ENCODE measurements at places on chromosomes 2 and 18.

GRCh38 chr2:23900541-23901322 is 26.2 kb downstream of the ATAD2B start:
- DNase-seq, result no peak

GRCh38 chr18:26635466-26635865 is 87.1 kb upstream of the KCTD1 start:
- no peak for DNase-seq

GRCh38 chr2:15942711-15943345 is 2.5 kb downstream of the MYCN start:
- no peak for DNase-seq

DNA sequence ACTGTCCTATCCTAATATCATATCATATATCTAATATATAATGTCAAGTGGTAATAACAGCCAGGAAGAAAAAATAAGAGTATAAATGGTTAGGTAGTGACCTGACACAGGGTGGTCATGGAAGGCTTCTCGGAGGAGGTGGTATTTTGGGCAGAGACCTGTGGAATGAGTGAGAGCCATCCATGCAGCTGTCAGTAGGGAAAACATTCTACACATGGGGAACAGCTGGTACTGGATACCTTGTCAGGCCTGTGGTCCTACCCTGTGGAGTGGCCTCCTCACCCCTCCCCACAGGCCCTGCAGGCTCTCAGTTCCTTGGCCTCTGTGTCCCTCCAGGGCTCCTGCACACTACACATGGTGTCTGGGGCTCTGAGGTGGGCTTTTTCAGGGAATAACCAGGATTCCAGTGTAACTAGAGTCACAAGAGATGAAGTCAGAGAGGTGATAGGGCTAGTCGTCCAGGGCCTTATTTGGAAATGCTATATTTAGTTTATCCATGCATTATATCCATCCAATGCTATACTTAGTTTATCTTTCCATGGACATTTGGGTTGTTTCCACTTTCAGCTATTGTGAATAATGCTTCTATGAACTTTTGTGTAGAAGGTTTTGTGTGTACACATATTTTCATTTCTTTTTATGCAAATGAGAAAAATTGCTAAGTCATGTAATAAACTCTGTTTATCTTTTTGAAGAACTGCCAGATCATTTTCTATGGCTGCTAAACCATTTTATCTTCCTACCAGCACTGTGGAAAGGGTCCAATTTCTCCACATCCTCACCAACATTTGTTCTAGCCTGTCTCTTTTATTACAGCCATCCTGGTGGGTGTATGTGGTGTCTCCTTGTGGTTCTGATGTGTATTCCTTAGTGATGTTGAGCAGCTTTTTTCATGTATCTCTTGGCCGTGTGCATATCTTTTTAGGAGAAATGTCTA is 75.6 kb downstream of the TPGS2 start:
- no peak for DNase-seq

GRCh38 chr18:7383002-7383980 is 152.4 kb downstream of the LRRC30 start:
- DNase-seq, result no peak

DNA sequence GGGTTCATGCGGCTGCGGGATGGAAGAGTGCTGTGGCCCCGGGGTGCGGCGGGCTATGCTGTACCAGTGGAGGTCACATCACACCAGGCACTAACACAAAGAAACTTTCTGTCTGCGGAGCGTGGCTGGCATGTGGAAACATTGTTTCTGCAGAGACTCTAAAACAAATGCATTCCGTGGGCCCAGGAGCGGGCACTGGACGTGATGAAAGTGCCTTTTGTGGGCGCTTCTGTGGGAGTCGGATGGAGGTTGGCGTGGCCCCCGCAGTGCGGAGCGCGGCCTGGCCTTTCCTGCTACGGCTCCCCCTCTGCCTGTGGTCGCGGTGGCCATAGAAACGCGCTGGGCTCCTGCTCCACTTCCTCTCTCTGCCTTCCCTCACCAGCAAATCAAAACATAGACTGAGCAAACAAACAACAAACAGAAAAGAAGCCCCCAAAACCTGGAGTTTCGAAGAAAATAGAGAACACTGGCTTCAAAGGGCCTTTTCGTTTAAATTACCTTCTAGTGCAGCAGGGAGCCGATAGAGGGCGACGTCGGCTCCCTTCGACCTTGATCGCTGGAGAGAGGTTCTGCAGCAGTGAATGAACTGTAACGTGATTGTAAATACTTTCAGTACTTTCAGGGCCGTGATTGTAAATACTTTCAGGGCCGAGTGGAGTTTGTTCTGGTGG is 51.4 kb downstream of the KIF5C start:
- DNase-seq, result peak; percentile 32

DNA sequence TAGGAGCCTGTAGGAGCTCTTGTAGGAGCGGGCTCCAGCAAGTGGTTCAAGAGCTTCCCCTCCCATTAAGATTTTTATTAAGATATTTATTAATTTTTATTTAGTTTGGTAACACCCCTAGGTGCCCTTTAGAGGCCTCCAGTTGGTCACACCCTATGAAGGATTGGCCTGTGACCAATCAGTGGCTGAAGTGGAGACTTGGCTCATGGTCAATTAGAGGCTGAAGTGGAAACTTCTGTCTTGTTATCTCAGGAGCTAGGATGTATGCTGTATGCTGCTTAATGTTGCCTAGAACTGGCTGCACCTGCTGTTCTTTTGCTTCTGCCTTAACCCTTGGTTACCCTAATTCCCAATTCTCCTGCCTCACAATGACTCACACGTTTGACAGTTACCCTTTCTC is 48.7 kb downstream of the DHRS9 start:
- DNase-seq, result no peak

GRCh38 chr2:98913916-98914712 is 21.9 kb downstream of the CRACDL start:
- DNase-seq, result no peak

DNA sequence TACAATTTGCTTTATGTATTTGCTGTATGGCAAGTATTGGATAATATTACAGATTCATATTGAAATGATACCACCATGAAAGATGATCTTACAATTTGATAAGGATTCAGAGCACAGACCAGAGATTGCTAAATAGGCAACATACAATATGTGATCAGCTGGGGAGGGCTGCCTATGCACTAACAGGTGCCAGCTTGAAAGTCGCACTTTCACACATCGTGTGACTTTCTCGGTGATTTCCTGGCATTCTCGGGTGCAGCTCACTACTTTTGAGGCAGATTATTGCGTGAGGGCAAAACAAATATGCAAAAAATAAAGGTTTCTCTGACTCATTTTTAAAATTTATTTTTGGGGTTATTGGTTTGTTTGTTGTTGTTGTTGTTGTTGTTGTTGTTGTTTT is 36.0 kb downstream of the RBMS1 start:
- no peak for DNase-seq
